ENCODE measurements at places on chromosomes 6 and 20. TPM values are rescaled to one million over a fixed set of nuclear protein-coding genes. Genes with fewer than 3 reads are reported as not detected.
A peak's percentile ranks its signal among the peaks of the same experiment; 100 is the strongest.

DNA sequence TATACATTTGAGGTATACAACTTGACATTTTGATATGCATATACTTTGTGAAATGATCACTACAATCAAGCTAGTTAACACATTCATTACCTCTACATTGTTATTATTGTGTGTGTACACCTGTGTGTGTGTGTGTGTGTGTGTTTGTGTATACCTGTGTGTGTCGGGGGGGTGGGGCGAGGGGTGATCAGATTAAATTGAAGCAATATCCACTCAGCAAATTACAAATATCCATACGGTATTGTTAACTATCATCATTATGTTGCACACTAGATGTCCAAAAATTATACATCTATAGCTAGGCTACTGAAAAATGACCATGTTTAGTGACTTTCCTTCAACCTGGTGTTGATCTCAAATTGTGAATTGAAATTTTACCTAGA lies 1.8 kb downstream of the RHAG start:
- no peak overlapping the region for H3K27ac ChIP-seq
- no peak overlapping the region for H3K4me3 ChIP-seq

GRCh38 chr20:6122873-6123648 lies at the start of gene FERMT1:
Gene FERMT1, minus strand, starts transcription at chr20:6123030. Its CDS starts 3,476 bp downstream, at chr20:6119554.
- H3K36me3 ChIP-seq: no peaks in the 10 kb centered on the region
- H3K27ac ChIP-seq: no peak within 1 kb of the TSS
- peak within 1 kb of the TSS; percentile 57 for H3K4me3 ChIP-seq

GRCh38 chr6:39929733-39930461 lies 4.4 kb downstream of the MOCS1 start:
- H3K27ac ChIP-seq: peak overlapping the region; percentile 46
- no peaks in the 10 kb centered on the region for H3K36me3 ChIP-seq
- H3K4me1 ChIP-seq: peaks cover 25% of the 10 kb centered on the region
- no peaks in the 10 kb centered on the region for H3K27me3 ChIP-seq

Gene KIFC1
- polyA plus RNA-seq: 0.30 TPM

GRCh38 chr6:5498579-5498899 lies 237.2 kb downstream of the FARS2 start:
- no peaks in the 10 kb centered on the region for H3K27me3 ChIP-seq
- H3K4me1 ChIP-seq: peaks cover 19% of the 10 kb centered on the region
- no peak overlapping the region for H3K27ac ChIP-seq
- DNase-seq: no peak

All from heart left ventricle (tissue), 16 donors.